ENCODE measurements at places on chromosomes 6 and 20.
A peak's percentile ranks its signal among the peaks of the same experiment; 100 is the strongest.

DNA sequence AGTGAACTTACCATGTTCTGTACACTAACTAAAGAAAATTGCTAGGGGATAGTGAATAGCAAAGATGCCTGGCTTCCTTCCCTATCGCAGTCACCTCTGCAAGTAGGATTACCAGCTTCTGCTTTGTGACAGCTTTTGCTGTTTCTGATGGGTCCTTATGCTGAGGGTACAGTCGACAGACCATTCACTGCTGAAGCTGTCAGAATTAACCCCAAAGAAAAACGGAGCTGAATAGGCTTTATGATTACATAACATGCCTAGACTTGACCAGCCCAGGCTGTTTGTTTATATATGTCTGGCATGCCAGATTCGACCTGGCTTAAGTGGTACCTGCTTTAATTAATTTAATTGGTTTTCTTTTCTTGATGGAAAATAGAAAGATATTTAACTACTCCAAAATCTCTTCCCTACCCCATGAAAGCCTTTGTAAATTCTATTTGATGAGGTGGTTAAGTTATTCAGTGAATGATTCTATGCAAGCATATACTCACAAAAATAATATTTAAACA is 21.7 kb upstream of the PRELID3B start:
- no peak for DNase-seq

DNA sequence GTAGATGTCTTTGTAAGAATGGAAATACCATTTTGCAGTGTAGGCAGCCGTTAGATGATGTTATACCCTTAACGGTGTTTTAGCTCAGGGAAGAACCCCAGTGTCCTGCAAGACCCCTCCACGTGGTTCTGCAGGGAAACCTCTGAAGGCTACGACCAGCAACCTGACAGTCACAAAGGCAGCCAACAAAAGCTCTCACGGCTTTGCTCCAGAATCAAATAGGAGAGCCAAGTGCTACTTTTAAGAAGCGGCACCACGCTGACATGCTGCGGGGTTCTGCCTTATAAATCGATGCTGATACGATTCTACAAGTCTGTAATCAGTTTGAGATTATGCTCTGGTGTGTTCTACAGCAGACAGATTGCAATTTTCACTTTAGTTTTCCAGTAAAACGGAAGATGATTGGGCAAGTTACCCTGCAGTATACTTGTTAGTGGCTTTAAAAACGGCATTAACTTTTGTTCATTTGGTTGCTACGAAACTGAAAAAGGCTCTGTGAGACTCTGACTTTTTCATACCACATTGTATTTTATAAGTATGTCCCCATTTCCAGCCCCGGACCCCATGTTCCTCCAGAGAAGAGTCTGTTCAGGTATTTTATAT is 312.9 kb downstream of the SAMD5 start:
- DNase-seq: no peak

GRCh38 chr20:62405108-62405980 is 1.7 kb downstream of the CABLES2 start:
- peak; percentile 48 for DNase-seq

DNA sequence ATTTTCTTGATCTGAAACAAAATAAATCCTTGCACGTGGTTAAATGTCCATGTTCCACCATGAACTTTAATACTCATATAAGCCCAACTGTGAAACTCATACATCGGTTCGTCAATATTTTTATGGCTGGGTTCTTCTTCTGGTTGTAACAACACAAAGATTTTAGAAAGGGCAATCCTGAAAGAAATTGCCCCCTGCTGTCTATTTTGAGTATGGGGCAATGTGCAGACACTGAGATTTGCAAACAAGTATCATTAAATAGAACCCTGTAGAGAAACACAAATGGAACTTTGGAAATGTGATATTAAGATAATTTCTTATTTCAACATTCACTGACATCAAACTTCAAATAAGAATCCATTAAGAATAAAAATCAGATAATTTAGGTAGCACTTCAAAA is 80.2 kb upstream of the PHACTR1 start:
- DNase-seq: no peak

DNA sequence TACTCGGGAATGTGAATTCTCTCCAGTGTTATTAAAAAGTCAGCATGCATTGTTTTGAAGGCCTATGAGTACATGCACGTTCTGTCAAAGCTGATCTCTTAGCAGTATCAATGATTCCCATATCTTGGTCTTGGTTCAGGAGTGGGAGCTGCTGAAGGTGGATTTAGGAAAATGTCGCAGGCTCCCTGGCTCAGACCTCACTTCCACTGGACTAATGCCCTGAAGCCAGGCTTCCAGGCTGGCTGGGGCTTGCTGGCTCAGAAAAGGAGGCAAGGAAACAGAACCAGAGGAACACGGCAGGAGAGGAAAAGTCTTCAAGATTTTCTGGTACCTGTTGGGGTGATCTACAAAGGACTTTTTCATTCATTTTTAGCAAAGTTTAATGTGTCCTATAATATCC is 81.6 kb downstream of the OLIG3 start:
- DNase-seq: no peak

GRCh38 chr6:142372348-142372747 is 70.5 kb downstream of the ADGRG6 start:
- DNase-seq: no peak

- no peak for DNase-seq
These were observed 96.2 kb downstream of the PLCB1 start for GRCh38 chr20:8228315-8228714.

DNA sequence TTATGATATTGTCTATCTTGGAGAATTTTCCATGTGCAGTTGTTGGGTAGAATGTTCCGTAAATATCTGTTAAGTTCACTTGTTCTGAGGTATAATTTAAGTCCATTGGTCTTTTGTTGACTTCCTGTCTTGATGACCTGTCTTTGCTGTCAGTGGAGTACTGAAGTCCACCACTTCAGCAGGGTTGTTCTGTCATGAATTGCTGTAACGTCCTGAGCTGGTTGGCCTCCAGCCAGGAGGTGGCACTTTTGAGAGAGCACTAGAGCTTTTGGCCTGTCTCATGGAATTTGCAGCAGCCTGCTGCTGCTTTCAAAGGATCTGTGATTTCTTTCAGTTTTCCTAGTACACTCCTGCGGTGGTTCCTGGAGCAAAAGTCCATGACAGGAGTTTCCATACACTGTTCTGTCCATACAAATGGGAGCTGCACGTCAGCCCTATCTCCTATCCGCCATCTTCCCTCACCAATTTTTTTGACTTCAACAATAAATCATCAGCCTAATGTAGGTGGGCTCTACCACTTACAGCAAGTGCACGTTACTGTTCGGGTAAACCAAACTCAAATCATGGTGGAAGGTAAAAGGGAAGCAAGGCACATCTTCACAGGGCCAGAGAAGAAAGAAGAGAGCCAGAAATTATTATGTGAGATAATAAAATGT is 46.9 kb upstream of the TRERF1 start:
- DNase-seq: no peak

GRCh38 chr20:381581-382290 is 1.2 kb downstream of the TRIB3 start:
- DNase-seq: no peak

DNA sequence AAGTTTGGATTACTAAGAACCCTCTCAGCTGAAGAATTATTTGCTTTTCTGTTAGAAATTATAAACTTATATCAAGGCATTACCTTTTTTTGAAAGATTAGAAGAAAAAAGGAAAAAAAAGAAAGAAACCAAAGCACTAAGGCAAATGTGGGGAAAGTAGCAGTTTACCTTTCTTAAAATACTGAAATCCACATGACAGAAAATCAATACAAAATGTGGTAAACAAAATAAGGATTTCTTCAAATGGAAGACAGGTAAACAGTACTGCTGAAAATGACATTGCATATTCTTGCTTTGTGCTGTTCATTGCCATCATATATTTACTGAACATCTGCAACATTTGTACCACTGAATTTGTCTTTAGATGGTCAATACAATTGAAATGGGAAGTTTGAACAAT is 411.2 kb upstream of the PLCB4 start:
- DNase-seq: no peak

- DNase-seq: no peak
These were observed 8.1 kb upstream of the APCDD1L start for GRCh38 chr20:58523072-58523970.

GRCh38 chr6:112221981-112222852 is 32.1 kb downstream of the LAMA4 start:
- DNase-seq: no peak

DNA sequence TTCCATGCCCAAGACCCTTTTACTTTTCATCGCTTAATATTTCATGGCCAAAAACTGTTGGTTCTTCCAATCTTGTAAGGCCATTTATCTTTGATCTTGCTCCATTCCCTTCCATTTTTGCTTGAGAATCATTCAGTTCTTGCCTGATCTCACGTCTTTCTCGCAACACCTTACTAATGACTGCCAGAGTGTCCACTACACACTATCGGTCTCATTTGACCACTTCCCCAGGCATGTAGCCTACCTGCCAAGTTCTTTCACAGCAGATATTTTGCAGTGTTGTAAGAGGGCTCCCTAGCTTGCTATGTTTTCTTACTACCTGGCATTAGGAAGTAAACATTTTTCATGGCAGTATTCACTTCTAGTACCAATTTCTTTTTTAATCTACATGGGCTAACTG is 248.0 kb downstream of the ESR1 start:
- no peak for DNase-seq

- no peak for DNase-seq
These were observed 38.0 kb upstream of the NR2E1 start for GRCh38 chr6:108127826-108128225.

- DNase-seq: no peak
These were observed 107.0 kb downstream of the JARID2 start for GRCh38 chr6:15352845-15353244.

DNA sequence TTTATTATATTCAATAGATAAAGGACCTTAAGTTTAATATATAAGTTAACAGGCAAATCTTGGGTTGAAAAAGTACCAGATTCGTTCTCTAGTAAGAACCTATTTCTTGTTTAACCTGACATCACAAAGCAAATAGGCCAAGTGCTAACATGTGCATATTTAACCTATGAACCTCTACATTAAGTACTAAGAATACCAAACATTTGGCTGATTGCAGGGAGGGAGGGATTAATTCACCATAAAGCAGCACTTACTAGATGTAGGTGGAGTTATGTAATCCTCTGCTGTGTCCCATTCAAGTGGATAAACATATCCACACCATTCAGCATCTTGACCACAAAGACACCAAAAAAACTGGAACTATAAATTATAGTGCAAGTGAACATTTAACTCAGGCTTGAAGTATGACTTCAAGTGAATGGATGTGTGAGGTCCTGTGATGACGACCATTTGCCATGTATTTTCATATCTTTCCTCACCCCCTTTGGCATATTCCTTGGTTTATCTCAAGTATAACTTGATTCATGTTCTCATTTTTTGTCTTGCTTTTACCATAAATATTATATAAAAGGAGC is 10.2 kb downstream of the STX11 start:
- DNase-seq: no peak

DNA sequence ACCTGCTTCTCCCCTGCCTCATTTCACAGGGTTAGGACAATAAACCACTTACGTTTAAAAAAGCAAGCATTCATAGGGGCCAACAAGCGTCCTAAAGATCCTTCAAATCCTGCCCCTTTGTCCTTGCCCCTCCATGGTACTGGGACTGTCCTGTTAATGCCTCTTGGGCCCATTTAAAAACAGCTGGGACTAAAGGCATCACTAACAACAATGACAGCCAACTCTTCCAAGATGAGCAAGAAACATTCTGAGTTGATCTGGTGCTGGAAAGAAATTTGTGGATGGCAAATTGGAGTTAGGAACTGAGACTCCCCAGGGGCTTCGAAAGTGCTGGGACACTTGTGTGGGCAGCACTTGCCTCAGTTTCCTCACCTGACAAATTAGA is 93.4 kb downstream of the ZMYND8 start:
- no peak for DNase-seq
